ENCODE measurements at places on chromosomes 7 and 10.

DNA sequence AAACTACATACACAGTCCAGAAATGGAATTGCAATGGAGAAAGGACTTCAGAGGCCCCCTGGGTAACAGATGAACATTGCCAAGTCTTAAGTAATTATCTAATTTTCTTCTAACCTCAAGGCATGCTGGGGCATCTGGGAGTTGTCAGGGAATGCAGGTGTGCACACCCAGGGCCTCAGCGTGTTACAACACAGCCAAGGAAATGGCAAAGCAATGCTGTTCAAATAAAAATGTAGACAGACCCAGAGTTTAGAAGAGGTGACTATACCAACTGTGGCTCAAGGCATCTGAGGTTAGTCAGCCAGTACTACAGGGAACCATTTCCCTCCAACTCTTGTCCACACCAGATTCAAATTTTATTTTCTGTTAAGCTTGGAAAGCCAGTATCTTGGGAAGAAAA lies 73.6 kb downstream of the CCDC3 start:
- no peak for DNase-seq

DNA sequence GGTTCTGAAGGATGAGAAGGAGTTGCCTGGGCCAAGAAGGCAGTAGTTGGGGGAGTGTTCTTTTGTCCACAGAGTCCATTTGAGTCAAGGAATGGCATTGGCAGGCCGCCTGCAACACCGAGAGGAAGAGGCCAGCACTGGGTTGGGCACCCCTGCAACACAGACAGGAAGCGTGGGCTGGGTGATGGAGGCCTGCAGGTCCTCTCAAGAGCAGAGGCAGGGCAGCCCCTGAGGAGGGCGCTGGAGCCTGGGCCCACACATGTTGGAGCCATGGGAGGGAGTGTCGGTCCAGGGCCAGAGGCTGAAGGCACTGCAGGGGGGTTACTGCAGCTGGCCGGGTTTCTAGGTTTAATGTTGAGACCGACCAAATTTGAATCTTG lies 137.3 kb downstream of the PTPN20 start:
- DNase-seq: no peak

GRCh38 chr10:11074536-11075267 lies 57.0 kb downstream of the CELF2 start:
- no peak for DNase-seq

- DNase-seq: no peak
These were observed 48.6 kb downstream of the MCU start for GRCh38 chr10:72740528-72740927.

- peak; percentile 51 for DNase-seq
These were observed 5.3 kb downstream of the HOXA11 start for GRCh38 chr7:27179503-27180430.

DNA sequence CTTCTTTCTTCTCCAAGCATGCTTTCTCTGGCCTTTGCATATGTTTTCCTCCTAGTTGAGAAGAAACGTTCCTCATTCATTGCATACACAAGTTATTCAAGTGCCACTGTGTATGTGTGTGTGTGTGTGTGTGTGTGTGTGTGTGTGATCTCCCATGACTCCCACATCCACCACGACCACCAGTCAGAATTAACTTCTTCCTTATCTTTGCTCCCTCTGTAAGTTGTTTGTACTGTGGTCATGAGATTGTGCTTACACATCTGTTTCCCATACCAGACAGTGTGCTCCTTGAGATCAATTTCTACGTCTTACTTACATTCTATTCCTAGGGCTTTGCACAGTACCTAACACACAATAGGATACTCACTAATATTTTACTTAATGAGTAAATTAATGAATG lies 22.4 kb upstream of the FAM13C start:
- DNase-seq: no peak

DNA sequence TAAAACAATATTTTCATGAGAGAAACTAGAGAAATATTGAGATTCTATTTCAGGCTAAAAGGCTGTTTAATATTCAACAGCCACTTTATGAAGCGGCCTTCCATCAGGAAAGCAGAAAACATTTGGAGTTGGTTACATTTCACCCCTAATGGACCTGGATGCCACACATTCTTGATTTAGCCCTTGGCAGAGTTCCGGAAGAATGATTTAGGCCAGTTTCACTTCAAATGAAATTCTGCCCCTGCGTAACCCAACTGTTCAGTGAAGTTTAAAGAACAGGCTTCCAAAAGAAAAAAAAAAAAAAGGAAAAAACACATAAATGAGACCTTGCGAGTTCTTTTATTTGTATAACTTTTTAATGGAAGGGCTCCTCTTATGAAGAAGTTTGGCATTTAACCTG lies 239.2 kb upstream of the AKR1E2 start:
- DNase-seq: peak; percentile 54

- DNase-seq: peak; percentile 80
These were observed 64.5 kb downstream of the MCMBP start for GRCh38 chr10:119807960-119808697.

All from fibroblast of skin of scalp (primary cell).